HCT116 (cell line): ENCODE measurements at places on chromosomes 6 and 20. TPM values are rescaled to one million over a fixed set of nuclear protein-coding genes. Genes with fewer than 3 reads are reported as not detected.

The USP49 gene
- 6.9 TPM for total RNA-seq

The MTFR2 gene
- total RNA-seq, result 13.2 TPM

The TRIM10 gene
- total RNA-seq, result 0.98 TPM

The SLC22A7 gene
- total RNA-seq, result not detected

The GABRR1 gene
- not detected for total RNA-seq

The SLCO4A1 gene
- 107 TPM for total RNA-seq

The DUSP15 gene
- not detected for total RNA-seq

The TNFRSF21 gene
- total RNA-seq, result 48.3 TPM

The OPRL1 gene
- total RNA-seq, result 1.6 TPM

The SIRPB2 gene
- not detected for total RNA-seq

The PRDM13 gene
- total RNA-seq, result not detected

The PSORS1C2 gene
- total RNA-seq, result not detected

The LGSN gene
- 0.30 TPM for total RNA-seq

The RAET1E gene
- 3.9 TPM for total RNA-seq

The XKR7 gene
- total RNA-seq, result not detected

- no peak for DNase-seq
- H3K4me1 ChIP-seq, result no peaks in the 10 kb centered on the region
- H3K36me3 ChIP-seq, result no peaks in the 10 kb centered on the region
- H3K27me3 ChIP-seq, result no peaks in the 10 kb centered on the region
Observed at GRCh38 chr6:9496837-9497236, 918.0 kb downstream of the TFAP2A start.

DNA sequence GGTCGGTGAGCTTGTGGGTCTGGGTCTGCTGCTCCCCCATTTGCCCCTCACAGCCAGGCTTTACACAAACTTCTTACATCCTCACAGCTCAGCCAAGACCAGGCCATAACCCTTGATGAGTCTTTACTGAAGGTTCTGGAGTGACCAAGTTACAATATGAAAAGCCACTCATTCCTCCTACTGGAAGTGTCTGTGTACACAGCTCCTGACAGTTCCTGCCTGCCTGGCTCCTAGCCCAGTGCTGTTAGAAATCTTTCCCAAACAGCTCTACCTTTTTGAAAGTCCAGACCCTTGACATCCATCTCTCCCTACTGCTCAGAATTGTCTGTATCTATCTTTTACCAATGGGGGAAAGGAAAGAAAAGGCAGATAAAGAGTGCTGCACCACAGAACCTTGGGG, 106.9 kb downstream of the PAX1 start:
- H3K4me3 ChIP-seq, result no peak overlapping the region
- no peaks in the 10 kb centered on the region for H3K4me1 ChIP-seq
- no peak for DNase-seq
- no peak overlapping the region for H3K27ac ChIP-seq
- H3K36me3 ChIP-seq, result no peaks in the 10 kb centered on the region

GRCh38 chr6:103819509-103819908, 1040.2 kb downstream of the HACE1 start:
- H3K4me1 ChIP-seq, result no peaks in the 10 kb centered on the region
- H3K27ac ChIP-seq, result no peak overlapping the region
- no peaks in the 10 kb centered on the region for H3K36me3 ChIP-seq
- H3K27me3 ChIP-seq, result no peaks in the 10 kb centered on the region
- DNase-seq, result no peak

GRCh38 chr6:56486681-56487080, 156.0 kb downstream of the DST start:
- no peaks in the 10 kb centered on the region for H3K27me3 ChIP-seq
- no peak overlapping the region for H3K4me3 ChIP-seq
- no peaks in the 10 kb centered on the region for H3K4me1 ChIP-seq
- no peak overlapping the region for H3K27ac ChIP-seq
- no peak for DNase-seq

GRCh38 chr20:49490689-49491088, 8.2 kb upstream of the KCNB1 start:
- H3K4me3 ChIP-seq, result no peak overlapping the region
- no peak overlapping the region for H3K27ac ChIP-seq
- DNase-seq, result no peak

- DNase-seq, result no peak
- H3K4me3 ChIP-seq, result no peak overlapping the region
- H3K27me3 ChIP-seq, result peaks cover 17% of the 10 kb centered on the region
- H3K27ac ChIP-seq, result no peak overlapping the region
- no peaks in the 10 kb centered on the region for H3K4me1 ChIP-seq
Observed at GRCh38 chr6:87935196-87935595, 112.4 kb upstream of the SPACA1 start.

DNA sequence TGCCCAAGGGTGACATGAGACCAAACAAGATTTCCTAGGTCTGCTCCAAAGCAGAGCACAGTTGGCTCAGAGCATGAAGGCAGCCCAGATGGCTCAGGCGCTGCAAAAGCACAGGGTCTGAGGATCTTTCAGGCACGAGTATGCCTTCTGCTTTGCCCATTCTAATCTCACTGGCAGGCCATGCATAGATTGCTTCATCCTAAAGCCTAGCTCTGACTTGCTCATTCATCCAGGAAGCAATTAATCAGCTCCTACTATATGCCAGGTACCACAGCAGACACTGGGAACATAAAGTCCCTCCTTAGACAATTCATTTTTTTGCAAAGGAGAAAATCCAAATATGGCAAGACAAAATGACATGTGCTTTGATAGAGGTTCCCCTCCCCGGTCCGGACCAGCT, 31.2 kb downstream of the GPLD1 start:
- no peaks in the 10 kb centered on the region for H3K4me1 ChIP-seq
- no peaks in the 10 kb centered on the region for H3K36me3 ChIP-seq
- no peak overlapping the region for H3K4me3 ChIP-seq
- H3K27ac ChIP-seq, result no peak overlapping the region

DNA sequence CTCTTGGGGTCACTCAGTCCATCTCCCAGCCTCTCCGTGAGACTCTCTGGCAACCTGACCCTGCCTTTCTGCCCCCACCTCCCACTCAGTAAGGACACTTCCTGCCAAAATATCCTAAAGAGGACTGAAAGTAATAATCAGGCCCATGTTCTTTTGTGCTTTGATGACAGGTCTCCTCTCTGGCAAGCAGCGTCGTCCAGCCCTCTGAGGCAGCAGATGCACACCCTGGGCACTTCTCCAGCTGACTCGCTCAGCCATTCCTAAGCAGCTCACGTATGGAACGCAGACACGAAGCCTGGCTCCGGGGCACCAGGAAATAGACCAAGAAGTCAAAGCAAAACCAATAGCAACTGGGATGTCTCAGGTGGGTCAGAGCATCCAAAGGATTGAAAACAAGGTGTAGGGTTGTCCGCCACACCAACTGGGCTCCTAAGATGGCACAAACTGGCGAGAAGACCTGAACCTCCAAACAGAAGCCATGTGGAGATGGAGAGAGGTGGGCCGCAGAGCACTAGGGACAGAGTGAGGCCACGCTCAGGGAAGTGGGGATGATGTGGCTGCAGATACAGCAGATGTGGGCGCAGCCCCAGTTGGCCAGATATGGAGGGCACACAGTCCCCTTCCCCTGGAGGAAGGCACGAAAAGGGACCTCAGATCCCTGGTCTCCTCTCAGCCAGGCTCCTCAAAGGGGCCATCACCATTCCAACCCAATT, 99.3 kb downstream of the PRND start:
- peaks cover 33% of the 10 kb centered on the region for H3K4me1 ChIP-seq
- no peaks in the 10 kb centered on the region for H3K27me3 ChIP-seq
- DNase-seq, result no peak
- no peak overlapping the region for H3K4me3 ChIP-seq

- DNase-seq, result peak; percentile 32
- H3K4me1 ChIP-seq, result no peaks in the 10 kb centered on the region
- no peaks in the 10 kb centered on the region for H3K36me3 ChIP-seq
- no peaks in the 10 kb centered on the region for H3K27me3 ChIP-seq
- H3K27ac ChIP-seq, result no peak overlapping the region
Observed at GRCh38 chr6:101226677-101227135, 166.8 kb upstream of the GRIK2 start.

DNA sequence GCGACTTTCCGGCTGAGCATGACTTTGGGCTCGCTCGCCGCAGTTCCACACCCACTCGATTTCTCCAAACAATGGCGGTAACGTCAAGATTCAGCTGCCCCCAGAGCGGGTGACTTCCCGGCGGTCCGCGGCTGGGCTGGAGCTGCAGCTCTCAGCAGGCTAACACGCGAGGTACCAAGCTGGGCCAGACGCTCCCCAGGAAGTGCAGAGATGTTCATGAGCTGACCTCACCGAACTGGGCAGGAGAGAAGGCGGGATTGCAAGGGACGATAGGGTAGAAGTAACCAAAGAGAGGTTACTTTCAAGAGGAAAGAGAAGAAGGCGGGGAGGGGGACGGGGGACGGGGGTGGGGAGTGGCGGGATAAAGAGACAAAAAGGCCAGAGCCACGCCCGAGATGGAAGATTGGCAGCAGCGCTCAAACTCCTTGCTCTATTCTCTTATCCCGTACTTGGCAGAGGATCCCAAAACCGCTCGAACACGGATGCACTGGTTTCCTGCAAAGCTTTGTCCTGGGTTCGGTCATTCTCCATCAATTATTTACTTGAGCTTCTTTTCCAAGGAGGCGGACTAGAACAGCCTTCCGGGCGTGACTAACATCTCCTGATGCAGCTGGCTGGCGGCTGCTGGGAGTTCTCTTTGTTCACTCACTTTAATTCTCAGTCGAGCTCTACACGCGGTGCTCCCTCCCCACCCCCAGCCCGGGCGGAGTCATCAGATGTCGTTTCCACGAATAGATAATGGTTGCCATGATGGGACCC, at the start of gene MTCL3:
Gene MTCL3 (minus strand): TSS at position 626 of the 759 bp plus-strand sequence.
- H3K4me1 ChIP-seq, result peaks cover 4% of the 10 kb centered on the region; the same call in 1 of the 2 replicates
- H3K27me3 ChIP-seq, result no peaks in the 10 kb centered on the region
- DNase-seq, result no peak
- H3K27ac ChIP-seq, result no peak within 1 kb of the TSS
- H3K36me3 ChIP-seq, result no peaks in the 10 kb centered on the region

GRCh38 chr6:15363523-15364400, 117.9 kb downstream of the JARID2 start:
- no peak for DNase-seq
- no peaks in the 10 kb centered on the region for H3K27me3 ChIP-seq
- no peak overlapping the region for H3K27ac ChIP-seq
- H3K4me3 ChIP-seq, result no peak overlapping the region
- no peaks in the 10 kb centered on the region for H3K4me1 ChIP-seq

DNA sequence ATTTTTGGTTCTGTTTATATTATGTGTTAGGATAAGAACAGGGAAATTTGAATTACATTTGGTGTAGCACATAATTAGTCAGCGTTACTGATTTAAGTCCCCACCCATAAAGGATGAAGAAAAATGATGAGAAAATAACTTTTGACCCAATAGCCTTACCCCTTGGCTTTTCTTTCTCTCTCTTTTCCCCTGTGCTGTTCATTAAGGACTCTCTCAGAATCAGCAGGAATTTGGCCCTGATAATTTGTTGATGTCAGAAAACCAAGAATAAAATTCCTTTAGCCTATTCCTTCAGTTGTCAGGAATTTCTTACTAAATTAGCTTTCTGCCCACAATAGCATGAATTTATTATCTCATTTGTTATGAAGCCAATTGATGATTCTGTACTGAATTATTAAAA, 18.5 kb downstream of the PLCB1 start:
- no peak overlapping the region for H3K4me3 ChIP-seq
- H3K4me1 ChIP-seq, result 0 out of 2 replicates have a peak, but pooled peaks cover 4% of the 10 kb centered on the region
- H3K27me3 ChIP-seq, result no peaks in the 10 kb centered on the region
- H3K36me3 ChIP-seq, result no peaks in the 10 kb centered on the region
- DNase-seq, result no peak

GRCh38 chr6:23180504-23181293, 611.3 kb downstream of the HDGFL1 start:
- H3K4me1 ChIP-seq, result no peaks in the 10 kb centered on the region
- no peak overlapping the region for H3K4me3 ChIP-seq
- DNase-seq, result no peak
- H3K27ac ChIP-seq, result no peak overlapping the region

GRCh38 chr6:12656906-12657305, 59.7 kb upstream of the PHACTR1 start:
- H3K27ac ChIP-seq, result no peak overlapping the region
- no peak overlapping the region for H3K4me3 ChIP-seq
- H3K36me3 ChIP-seq, result no peaks in the 10 kb centered on the region
- DNase-seq, result no peak
- no peaks in the 10 kb centered on the region for H3K27me3 ChIP-seq

- no peak overlapping the region for H3K4me3 ChIP-seq
- H3K27ac ChIP-seq, result no peak overlapping the region
- H3K4me1 ChIP-seq, result peaks cover 8% of the 10 kb centered on the region; the same call in 1 of the 2 replicates
- H3K36me3 ChIP-seq, result no peaks in the 10 kb centered on the region
- H3K27me3 ChIP-seq, result no peaks in the 10 kb centered on the region
- DNase-seq, result peak; percentile 29
Observed at GRCh38 chr6:162856885-162857284, 129.1 kb downstream of the PACRG start.

DNA sequence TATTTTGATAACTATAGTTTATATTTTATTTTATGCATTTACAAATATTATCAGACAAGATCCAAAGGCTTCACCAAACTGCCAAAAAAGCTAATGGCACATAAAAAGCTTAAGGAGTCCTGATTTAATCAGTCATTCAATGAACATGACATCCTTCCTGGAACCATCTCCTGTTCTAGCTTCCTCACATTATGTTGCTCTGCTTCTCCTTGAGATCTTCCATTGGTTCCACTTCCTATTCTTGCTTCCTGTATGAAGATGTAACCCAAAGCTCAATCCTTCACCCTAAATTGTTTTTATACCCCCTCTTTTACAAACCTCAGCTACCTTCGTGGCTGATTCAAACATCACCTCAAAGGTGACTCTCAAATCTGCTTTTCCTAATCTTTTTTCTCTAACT, 4.5 kb upstream of the BRD2 start:
- DNase-seq, result no peak
- H3K4me1 ChIP-seq, result peaks cover 21% of the 10 kb centered on the region
- no peaks in the 10 kb centered on the region for H3K27me3 ChIP-seq
- no peaks in the 10 kb centered on the region for H3K36me3 ChIP-seq

GRCh38 chr6:85458184-85458583, 8.3 kb downstream of the NT5E start:
- no peaks in the 10 kb centered on the region for H3K27me3 ChIP-seq
- H3K4me3 ChIP-seq, result no peak overlapping the region
- no peaks in the 10 kb centered on the region for H3K36me3 ChIP-seq
- no peak for DNase-seq
- H3K4me1 ChIP-seq, result peaks cover 37% of the 10 kb centered on the region
- no peak overlapping the region for H3K27ac ChIP-seq

GRCh38 chr6:16993396-16993795, 108.5 kb upstream of the STMND1 start:
- DNase-seq, result no peak
- H3K4me1 ChIP-seq, result no peaks in the 10 kb centered on the region
- H3K4me3 ChIP-seq, result no peak overlapping the region
- no peaks in the 10 kb centered on the region for H3K27me3 ChIP-seq
- H3K27ac ChIP-seq, result no peak overlapping the region
- H3K36me3 ChIP-seq, result no peaks in the 10 kb centered on the region

GRCh38 chr20:38799203-38799602, 6.3 kb upstream of the PPP1R16B start:
- H3K4me3 ChIP-seq, result no peak overlapping the region
- no peak for DNase-seq
- H3K27ac ChIP-seq, result no peak overlapping the region
- H3K36me3 ChIP-seq, result no peaks in the 10 kb centered on the region

- no peak overlapping the region for H3K4me3 ChIP-seq
- H3K36me3 ChIP-seq, result no peaks in the 10 kb centered on the region
- DNase-seq, result peak; percentile 69
- H3K27ac ChIP-seq, result no peak overlapping the region
Observed at GRCh38 chr6:109526905-109527628, 44.0 kb upstream of the ZBTB24 start.
